Dermis microvascular lymphatic vessel endothelial cell (primary cell): ENCODE measurements at places on chromosomes 2 and 18.
A peak's percentile ranks its signal among the peaks of the same experiment; 100 is the strongest.

DNA sequence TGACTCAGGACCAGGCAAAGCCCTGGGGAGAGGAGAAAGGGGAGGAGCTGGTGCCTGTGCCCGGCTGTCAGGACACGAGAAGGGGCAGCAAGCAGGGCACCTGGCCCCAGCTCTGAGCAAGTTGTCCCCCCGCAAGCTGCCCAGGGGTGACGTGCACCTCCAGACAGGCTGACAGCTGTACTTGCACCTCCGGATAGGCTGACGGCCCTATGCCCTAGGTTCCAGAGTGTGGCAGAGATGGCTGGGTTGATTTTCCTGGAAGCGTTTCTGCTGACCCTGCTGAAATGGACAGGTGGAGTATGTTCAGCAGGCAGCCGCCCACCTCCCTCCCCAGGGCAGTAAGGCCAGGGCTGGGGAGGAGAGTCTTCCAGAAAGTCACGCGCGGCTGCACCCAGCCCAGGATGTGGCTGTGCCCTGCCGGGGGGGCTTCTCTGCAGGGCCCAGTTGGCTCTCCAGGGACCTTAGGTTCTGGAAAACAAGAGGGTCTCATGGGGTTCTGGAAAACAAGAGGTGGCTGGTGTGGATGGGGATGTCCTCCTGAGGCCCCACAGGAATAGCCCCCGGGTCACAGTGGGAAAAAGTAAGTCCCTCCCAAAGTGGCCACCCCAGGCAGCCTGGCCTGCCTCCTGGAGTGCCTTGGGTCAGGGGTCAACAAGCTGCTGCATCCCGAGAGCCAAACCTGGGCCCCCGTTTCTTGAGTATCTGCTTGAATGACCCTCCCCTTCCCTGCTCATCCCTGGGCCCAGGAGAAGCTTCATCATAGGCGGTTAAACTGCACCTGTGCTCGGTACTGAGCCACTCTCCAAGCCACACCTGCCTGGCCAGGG is 71.4 kb upstream of the OTOS start:
- DNase-seq: no peak

DNA sequence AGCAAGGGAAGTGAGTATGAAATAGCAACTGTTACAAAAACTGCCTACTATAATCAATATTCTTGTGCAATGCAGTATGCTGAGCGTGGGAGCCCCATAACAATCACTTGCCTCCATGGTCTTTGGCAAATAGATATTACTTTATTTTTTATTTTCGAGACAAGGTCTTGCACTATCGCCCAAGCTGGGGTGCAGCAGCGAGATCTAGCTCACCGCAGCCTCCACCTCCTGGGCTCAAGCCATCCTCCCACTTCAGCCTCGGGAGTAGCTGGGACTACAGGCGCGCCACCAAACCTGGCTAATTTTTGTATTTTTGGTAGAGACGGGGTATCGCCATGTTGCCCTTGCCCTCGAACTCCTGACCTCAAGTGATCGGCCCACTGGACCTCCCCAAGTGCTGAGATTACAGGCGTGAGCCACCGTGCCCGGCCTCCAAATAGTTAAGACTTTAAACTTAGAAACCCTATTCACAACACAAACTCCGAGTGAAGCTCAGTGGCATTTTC is 1.2 kb upstream of the CCNT2 start:
- no peak for DNase-seq

DNA sequence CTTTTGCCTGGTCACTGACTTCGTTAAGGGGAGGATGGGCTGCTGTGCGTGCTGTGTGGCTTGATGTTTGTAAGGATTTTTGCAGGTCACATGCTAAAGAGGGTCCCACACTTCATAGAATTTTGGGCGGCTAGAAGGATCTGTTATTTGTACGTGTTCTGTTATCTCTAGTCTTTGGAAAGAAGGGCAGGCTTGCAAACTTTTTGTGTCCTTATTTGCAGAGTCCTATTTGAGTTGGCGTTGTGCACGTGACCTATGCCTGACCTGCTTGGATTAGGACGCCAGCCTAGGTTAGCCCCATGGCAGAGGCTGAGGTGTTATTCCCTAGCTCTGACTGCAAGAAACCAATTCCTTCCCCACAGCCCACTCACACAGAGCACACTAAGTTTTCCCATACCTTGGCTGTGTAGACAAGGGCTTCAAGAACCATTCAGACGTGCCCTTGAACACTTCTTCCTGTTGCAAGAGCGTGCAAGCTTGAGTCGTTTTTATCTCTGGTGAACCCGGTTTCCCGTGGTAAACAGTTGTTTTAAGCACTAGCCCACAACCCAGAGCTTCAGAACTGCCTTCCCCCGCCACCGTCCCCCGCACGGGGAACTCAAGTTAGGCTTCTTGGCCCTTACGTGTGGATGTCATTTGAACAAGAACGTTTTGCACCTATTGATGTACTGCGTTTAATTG is 94.6 kb downstream of the LDLRAD4 start:
- no peak for DNase-seq

DNA sequence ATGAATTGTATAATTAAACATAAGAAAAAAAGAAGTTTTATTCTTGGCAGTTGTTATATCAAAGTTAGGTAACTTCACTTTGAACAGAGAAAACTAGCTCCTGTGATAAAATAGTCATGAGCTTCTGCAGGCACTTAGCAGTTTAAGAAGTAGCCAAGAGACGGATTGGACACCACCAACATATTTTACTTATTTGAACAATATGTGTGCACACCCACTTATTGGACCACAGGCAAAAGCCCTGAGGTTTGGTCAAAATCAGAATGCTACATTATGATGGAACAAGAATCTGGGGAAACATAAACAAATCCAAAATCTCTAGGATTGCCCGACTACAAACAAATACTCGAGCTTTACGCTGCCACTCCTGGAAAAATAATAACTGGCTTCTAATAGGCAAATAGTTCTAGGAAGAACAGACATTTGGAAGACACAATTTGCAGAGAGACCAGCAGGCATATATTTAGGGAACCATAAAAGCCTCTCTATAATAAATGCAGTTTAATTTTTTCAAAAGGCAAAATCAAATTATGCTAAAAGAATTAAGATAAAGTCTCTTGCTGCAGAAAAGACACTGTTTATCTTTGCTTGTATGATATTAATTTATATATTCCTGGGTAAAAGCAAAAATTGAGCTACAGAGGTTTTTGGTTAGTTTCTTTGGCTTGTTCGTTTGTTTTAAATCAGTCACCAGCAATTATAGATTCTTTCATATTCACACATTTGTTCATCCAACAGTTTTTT is 117.9 kb downstream of the CDC42EP3 start:
- no peak for DNase-seq

- peak; percentile 61 for DNase-seq
Measured at GRCh38 chr18:74342416-74343043, 26.9 kb downstream of the C18orf63 start.

- DNase-seq: no peak
Measured at GRCh38 chr2:166032361-166032760, 78.8 kb upstream of the TTC21B start.

- DNase-seq: no peak
Measured at GRCh38 chr2:212465456-212465855, 73.1 kb downstream of the ERBB4 start.

DNA sequence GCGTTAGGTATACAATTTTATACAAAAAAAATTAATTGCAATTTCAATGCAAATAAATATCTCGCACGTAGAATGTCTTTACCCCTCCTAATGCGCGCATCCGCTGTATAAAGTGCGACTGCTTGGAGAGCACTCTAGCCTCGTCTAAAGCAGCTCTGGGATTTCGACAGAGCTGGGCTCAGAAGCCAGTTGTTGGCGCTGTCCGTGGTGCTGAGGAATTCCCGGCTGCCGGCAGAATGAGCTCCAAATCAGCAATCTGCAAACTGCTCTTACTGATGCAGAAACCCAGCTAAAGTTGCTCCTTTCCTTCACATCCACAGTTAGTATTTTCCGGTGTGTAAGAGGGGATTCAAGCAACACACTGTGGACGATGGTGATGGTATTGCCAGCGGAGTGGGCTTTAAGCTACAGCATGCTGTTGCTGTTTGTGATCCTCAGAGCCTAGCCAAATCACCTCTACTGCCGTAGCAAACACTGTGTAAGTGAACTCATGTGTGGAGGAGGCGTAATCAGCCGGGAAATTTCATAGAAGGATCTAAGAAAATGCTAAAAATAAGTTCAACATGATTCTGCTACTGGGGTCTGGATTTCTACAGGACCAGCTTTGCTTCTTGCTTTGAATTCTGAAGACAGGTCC is at the start of gene VWC2L:
VWC2L (plus strand) TSS at position 137 of the 637 bp plus-strand sequence. CDS start 3,140 bp downstream, outside the sequence.
- peak; percentile 16 for DNase-seq

- no peak for DNase-seq
Measured at GRCh38 chr18:40583671-40584070, 1371.4 kb upstream of the PIK3C3 start.

GRCh38 chr2:176542476-176542875 is 273.2 kb downstream of the MTX2 start:
- DNase-seq: no peak

- no peak for DNase-seq
Measured at GRCh38 chr18:61582202-61582710, 249.0 kb downstream of the CDH20 start.
